ENCODE measurements at places on chromosomes 4 and X.

DNA sequence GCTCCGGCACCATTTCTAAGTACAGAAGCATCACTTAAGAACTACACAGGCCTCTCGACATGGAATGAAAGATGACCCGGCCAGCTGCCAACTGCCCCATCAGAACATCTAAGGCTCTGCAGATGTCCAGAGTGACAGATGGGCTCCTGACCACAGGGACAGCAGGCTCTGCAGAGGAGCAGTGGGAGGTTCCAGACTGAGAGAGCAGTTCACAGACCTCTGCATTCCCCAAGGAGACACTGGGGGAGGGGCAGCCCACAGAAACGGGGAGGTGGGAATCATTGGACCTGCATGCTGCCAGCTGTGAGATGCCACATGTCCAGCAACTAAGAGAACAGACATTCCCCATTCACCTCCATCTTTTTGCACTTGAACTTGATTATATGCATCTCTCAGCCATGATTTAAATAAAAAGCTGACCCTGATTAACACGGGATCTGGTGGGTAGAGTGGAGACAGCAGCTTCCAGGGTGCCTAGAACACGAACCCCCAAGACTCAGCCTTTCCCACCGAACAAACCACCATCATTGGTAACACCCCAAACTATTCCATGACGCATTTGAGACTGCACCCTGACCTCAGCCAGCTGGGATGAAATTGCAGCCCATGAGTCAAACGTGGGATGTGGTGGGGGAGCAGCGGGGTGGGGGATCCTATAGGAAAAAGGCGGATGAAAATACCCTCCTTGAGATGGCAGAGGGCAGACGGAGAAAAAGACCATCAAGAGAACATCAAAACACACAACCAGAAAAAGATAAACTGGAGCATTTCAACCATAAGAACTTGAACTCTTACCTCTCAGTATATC, 47.2 kb downstream of the AFAP1 start:
- DNase-seq: no peak
- H3K36me3 ChIP-seq: peaks cover 10% of the 10 kb centered on the region
- no peaks in the 10 kb centered on the region for H3K4me1 ChIP-seq

GRCh38 chr4:118816538-118817177, 19.3 kb downstream of the SEC24D start:
- no peak overlapping the region for H3K4me3 ChIP-seq
- H3K27ac ChIP-seq: no peak overlapping the region
- H3K36me3 ChIP-seq: peaks cover 21% of the 10 kb centered on the region
- H3K4me1 ChIP-seq: no peaks in the 10 kb centered on the region

DNA sequence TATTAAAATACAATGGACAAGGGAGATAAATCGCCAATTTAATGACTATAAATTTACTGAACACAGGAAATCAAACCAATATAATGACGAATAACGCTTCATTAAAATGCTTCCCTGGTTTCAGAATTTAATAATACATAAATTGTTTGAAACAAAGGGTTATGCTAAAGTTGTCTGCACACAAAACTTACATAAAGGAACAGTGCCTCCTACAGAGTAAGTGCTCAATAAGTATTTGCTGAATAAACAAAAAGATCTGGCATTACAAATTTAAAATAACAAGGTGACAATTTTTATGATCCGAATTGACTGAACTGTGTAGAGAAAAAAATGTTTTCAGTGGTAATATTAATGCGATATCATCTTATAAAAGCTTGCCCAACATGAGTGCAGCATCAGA, 69.6 kb downstream of the NOCT start:
- H3K4me1 ChIP-seq: peaks cover 32% of the 10 kb centered on the region
- H3K36me3 ChIP-seq: peaks cover 16% of the 10 kb centered on the region
- peak overlapping the region; percentile 83 for H3K4me3 ChIP-seq
- H3K27me3 ChIP-seq: peaks cover 3% of the 10 kb centered on the region
- H3K27ac ChIP-seq: peak overlapping the region; percentile 100
- DNase-seq: no peak

DNA sequence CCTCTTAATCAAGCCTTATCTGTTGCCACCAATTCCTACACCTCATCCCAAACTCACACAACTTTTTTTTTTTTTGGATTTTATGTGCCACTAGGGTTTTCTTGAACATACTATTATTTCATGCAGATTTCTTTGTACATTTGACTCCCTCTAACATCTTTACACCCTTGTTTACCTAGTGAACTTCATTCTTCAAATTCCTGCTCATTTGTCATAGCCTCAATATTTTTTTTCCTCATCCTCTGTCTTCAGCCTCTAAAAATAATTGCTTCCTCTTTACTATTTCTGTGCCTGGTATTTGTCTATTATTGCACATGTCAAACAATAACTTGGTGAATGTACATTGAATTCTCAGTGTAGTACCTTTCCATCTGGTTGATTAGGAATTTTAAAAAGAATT, 22.0 kb downstream of the NBDY start:
- no peak for DNase-seq
- no peak overlapping the region for H3K27ac ChIP-seq
- no peaks in the 10 kb centered on the region for H3K27me3 ChIP-seq

DNA sequence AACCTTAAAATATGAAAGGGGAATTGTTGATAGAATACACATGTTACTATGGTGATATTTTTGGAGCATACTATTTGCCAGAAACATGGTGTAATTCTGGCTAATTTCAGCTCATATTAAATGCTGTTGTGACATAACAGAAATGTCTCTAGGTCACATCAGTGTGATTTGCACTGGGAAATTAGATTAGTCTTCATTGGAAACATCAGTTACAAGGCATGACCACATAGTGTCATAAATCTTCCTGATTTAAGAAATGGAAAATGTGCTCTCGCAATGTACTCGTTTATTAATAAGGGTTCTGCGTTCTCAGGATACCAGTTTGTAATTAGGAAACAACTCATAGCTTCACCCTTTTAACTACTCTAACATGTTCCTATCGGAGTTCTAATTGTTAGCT, 72.9 kb upstream of the GYPA start:
- H3K27me3 ChIP-seq: no peaks in the 10 kb centered on the region
- H3K36me3 ChIP-seq: no peaks in the 10 kb centered on the region
- no peak overlapping the region for H3K4me3 ChIP-seq
- DNase-seq: no peak

- no peak for DNase-seq
- H3K27me3 ChIP-seq: no peaks in the 10 kb centered on the region
- no peak overlapping the region for H3K27ac ChIP-seq
- H3K4me1 ChIP-seq: no peaks in the 10 kb centered on the region
Measured at GRCh38 chr4:60378010-60378409, 822.1 kb upstream of the ADGRL3 start.

- no peaks in the 10 kb centered on the region for H3K4me1 ChIP-seq
- H3K27me3 ChIP-seq: no peaks in the 10 kb centered on the region
- H3K4me3 ChIP-seq: no peak overlapping the region
- DNase-seq: no peak
Measured at GRCh38 chr4:11264346-11264745, 164.3 kb downstream of the HS3ST1 start.

GRCh38 chr4:15003891-15004738, 1.8 kb downstream of the CPEB2 start:
- H3K4me3 ChIP-seq: peak overlapping the region; percentile 92
- H3K4me1 ChIP-seq: peaks cover 40% of the 10 kb centered on the region
- H3K27ac ChIP-seq: peak overlapping the region; percentile 86
- H3K27me3 ChIP-seq: no peaks in the 10 kb centered on the region
- DNase-seq: peak; percentile 67

- H3K4me1 ChIP-seq: no peaks in the 10 kb centered on the region
- DNase-seq: no peak
- H3K4me3 ChIP-seq: no peak overlapping the region
Measured at GRCh38 chrX:37315511-37316248, 33.5 kb upstream of the PRRG1 start.

DNA sequence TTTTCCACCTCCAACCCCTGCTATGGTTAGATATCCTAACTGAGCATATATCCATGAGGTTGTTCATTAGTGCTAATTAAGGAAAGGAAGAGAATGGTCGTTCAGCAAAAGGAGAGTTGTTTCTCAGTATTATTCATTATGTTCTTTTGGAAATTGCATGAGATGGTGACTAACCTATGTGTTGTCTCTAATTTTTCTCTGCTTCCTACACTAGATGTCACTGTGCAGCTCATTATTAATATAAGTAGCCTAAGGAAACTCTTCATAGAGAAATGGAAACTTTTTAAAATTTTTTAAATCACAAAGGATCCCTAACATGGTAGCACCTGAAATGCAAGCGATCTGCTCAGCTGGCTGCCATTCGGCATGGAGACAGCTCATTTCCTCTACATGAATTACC, 67.7 kb upstream of the FAM9A start:
- no peaks in the 10 kb centered on the region for H3K4me1 ChIP-seq
- H3K4me3 ChIP-seq: no peak overlapping the region
- peaks cover 7% of the 10 kb centered on the region for H3K27me3 ChIP-seq
- H3K36me3 ChIP-seq: no peaks in the 10 kb centered on the region
- no peak for DNase-seq

GRCh38 chr4:144342949-144343760, 202.6 kb upstream of the GYPA start:
- H3K4me1 ChIP-seq: no peaks in the 10 kb centered on the region
- H3K27me3 ChIP-seq: no peaks in the 10 kb centered on the region
- no peak for DNase-seq
- H3K4me3 ChIP-seq: no peak overlapping the region

DNA sequence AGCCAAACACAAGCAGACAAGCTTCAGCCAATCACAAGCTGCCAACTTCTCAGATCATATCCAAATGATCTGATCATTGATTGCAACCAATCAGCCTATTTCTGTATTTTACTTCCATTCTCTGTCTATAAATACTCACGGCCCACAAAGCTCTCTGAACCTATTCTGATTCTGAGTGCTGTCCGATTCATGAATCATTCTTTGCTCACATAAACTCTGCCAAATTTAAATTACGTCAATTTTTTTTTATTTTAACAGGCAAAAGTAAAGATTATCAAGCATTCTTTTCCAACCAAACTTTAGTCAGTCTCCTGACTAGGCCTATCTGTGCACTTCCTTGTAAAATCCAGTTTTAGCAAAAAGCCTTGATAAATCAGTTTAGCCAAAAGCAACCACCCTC, 1.8 kb upstream of the TCEANC start:
- H3K27me3 ChIP-seq: no peaks in the 10 kb centered on the region
- H3K4me1 ChIP-seq: peaks cover 27% of the 10 kb centered on the region
- H3K36me3 ChIP-seq: peaks cover 6% of the 10 kb centered on the region
- H3K27ac ChIP-seq: no peak overlapping the region

DNA sequence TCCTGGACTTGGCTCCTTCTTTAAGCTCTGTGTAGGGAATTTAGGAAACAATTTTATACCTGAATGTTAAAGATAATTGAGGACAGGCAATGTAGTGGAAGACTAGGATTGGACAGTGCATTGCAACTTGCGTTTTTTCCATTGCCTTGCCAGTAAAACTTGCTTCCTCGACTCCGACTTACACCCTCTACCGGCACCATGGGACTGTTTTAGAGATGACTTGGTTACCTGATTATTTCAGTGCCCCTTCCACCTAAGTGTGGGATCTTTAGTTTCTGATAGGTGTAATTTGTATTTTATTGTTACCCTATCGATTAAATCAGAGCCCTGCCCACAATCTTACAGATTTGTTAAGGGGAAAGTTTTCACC, 1.2 kb downstream of the PRPS1 start:
- no peaks in the 10 kb centered on the region for H3K27me3 ChIP-seq
- H3K36me3 ChIP-seq: no peaks in the 10 kb centered on the region
- peaks cover 31% of the 10 kb centered on the region for H3K4me1 ChIP-seq

DNA sequence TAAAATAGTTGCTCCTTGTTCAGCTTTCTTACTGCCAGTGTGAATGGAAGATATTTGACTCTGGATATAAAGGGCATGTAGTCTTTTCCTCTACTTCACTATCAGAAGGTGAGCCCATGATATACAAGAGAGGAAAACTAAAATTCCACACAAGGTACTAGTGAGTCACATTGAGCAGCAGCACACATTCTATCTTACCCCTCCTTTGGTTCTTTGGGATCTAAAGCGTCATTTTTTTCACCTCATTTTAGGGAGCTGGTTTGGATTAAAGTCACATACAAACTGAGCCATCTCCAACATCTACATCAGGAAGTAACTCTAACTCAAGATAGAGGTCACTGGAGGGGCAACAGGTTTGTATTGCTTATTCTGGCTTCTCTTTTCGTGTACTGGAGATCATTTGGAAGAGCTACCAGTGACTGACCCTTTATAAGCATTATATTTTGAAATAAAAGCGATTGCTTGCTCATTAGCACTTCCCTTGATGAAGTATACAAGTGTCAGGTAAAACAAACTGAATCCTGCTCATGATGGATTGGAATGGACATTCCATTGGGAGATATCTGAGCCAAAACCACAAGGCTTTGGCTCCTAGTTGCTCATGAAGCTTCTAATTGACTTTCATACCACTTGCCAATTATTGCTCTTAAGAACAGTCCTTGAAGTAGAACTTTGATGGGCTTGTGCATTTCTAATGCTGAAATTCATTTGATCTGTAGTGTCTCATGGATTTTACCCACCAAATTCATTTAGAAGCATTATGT, 124.1 kb downstream of the SPCS3 start:
- H3K27ac ChIP-seq: no peak overlapping the region
- no peaks in the 10 kb centered on the region for H3K36me3 ChIP-seq
- H3K4me1 ChIP-seq: no peaks in the 10 kb centered on the region
- H3K27me3 ChIP-seq: no peaks in the 10 kb centered on the region
- H3K4me3 ChIP-seq: no peak overlapping the region
- no peak for DNase-seq

DNA sequence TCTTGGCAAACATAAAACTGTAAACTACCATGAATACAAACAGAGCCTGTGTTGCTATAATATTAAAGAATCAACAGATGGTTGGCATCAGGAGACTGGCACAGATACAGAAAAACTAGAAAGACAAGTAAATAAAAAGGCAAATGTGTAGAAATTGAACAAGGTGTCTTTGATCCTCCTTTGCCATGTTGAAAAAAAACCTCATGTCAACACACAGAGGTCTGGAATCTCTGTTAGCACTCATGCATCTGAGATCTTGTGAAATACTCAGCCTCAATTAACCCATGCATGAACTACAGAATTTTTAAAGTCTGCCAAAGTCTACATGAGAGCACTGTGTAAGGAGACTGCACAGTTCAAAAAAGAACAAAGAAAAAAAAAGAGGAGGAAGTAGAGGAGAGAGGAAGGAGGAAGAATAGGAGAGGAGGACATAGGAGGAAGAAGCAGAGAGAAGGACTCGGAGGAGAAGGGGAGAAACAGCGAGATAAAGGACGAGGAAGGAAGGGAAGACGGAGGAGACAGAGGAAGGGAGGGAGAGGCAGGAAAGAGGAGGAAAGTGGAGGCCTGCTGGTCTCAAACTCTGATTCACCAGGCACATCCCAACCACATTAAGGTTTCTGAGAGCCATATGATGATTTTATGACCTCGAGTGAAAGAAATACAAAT, 52.8 kb downstream of the PRDM5 start:
- H3K4me3 ChIP-seq: no peak overlapping the region
- H3K36me3 ChIP-seq: no peaks in the 10 kb centered on the region
- DNase-seq: no peak
- H3K27me3 ChIP-seq: peaks cover 3% of the 10 kb centered on the region
- H3K27ac ChIP-seq: no peak overlapping the region

- H3K4me1 ChIP-seq: no peaks in the 10 kb centered on the region
- H3K4me3 ChIP-seq: no peak overlapping the region
- no peaks in the 10 kb centered on the region for H3K27me3 ChIP-seq
- H3K27ac ChIP-seq: no peak overlapping the region
- DNase-seq: no peak
- H3K36me3 ChIP-seq: no peaks in the 10 kb centered on the region
Measured at GRCh38 chrX:29841750-29842149, 373.6 kb upstream of the MAGEB2 start.
